Stomach (tissue), 19 donors: ENCODE measurements at places on chromosomes 16 and 17. TPM values are rescaled to one million over a fixed set of nuclear protein-coding genes. Genes with fewer than 3 reads are reported as not detected.

- no peak overlapping the region for H3K4me3 ChIP-seq
- H3K36me3 ChIP-seq = peaks cover 39% of the 10 kb centered on the region
- peaks cover 66% of the 10 kb centered on the region for H3K4me1 ChIP-seq
- no peaks in the 10 kb centered on the region for H3K27me3 ChIP-seq
- no peak for DNase-seq
- peak overlapping the region; percentile 75 for H3K27ac ChIP-seq
Observed at GRCh38 chr16:67240506-67240905, 6.8 kb downstream of the FHOD1 start.

DNA sequence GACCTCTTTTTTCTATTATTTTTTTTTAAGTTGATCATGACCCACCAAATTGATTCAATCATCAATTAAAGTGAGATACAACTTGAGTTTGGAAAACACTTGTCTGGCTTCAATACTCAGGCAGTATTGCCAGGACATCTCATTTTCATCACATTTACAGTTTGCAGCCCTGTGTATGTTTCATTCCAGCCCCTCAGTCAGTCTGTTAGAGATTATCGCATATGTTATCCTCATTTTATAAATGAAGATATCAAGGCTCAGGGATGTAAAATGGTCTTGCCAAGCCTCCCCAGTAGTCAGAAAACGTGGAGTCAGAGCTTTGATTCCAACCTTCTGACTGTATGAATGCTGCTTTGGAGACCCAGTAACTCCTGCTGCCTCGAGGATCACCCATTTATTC is 87.3 kb upstream of the CACNG3 start:
- H3K4me3 ChIP-seq = no peak overlapping the region
- H3K27ac ChIP-seq = no peak overlapping the region
- no peaks in the 10 kb centered on the region for H3K27me3 ChIP-seq
- DNase-seq = no peak
- no peaks in the 10 kb centered on the region for H3K36me3 ChIP-seq
- no peaks in the 10 kb centered on the region for H3K4me1 ChIP-seq

USP6 gene
- total RNA-seq = not detected

SCNN1G gene
- total RNA-seq = 12.9 TPM

SOX8 gene
- 0.45 TPM for total RNA-seq
